ENCODE measurements at places on chromosomes 2 and 18. TPM values are rescaled to one million over a fixed set of nuclear protein-coding genes. Genes with fewer than 3 reads are reported as not detected.

DNA sequence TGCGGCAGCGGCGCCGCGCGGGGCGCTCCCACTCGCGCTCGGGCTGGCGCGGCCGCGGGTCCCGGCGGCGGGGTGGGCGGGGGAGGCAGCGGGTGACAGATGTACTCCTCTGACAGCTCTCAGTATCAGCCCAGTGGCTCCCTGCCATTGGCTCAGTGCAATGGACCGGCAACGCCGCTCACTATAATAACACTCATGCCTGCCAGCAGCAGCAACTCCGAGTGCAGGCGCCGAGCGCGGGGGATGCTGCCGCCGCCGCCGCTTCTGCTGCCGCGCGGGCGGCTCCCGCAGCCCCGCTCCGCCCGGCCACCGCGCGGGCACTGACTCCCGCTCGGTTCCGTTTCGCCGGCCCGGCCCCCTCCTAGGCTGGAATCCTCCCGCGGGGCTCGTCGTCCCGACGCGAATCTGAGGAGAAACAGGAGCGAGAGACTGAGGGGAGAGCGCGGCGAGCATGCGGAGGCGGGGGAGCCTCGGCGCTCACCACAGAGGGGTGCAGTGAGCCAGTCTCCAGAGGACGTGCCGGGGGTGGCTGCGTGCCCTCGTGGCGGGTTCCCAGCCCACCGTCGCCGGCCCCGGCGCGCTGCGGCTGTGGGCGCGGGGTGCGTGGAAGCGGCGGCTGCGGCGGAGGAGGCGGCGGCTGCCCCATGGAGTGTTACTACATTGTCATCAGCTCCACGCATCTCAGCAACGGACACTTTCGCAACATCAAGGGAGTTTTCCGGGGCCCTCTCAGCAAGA lies at the start of gene ZNF804A:
ZNF804A (plus strand) TSS at position 214 of the 738 bp plus-strand sequence; CDS start at position 645, 431 bp downstream.
- no peak for DNase-seq

GRCh38 chr2:230770804-230771203 lies 58.2 kb downstream of the CAB39 start:
- no peak for DNase-seq

- DNase-seq: no peak
These were observed 1093.9 kb downstream of the CBLN2 start for GRCh38 chr18:71450257-71450656.

TMEM182 gene
- 3.1 TPM for total RNA-seq

NPAS2 gene
- total RNA-seq: 1.8 TPM

DSG4 gene
- total RNA-seq: not detected

All from H1 (cell line).